ENCODE measurements at places on chromosomes 12 and 14. TPM values are rescaled to one million over a fixed set of nuclear protein-coding genes. Genes with fewer than 3 reads are reported as not detected.

Gene EIF2S3B
- 1.4 TPM for total RNA-seq

Gene AMN
- total RNA-seq: not detected

Gene ANO2
- under 0.01 TPM for total RNA-seq

- DNase-seq: no peak
Measured at GRCh38 chr14:91215381-91215780, 29.1 kb downstream of the GPR68 start.

DNA sequence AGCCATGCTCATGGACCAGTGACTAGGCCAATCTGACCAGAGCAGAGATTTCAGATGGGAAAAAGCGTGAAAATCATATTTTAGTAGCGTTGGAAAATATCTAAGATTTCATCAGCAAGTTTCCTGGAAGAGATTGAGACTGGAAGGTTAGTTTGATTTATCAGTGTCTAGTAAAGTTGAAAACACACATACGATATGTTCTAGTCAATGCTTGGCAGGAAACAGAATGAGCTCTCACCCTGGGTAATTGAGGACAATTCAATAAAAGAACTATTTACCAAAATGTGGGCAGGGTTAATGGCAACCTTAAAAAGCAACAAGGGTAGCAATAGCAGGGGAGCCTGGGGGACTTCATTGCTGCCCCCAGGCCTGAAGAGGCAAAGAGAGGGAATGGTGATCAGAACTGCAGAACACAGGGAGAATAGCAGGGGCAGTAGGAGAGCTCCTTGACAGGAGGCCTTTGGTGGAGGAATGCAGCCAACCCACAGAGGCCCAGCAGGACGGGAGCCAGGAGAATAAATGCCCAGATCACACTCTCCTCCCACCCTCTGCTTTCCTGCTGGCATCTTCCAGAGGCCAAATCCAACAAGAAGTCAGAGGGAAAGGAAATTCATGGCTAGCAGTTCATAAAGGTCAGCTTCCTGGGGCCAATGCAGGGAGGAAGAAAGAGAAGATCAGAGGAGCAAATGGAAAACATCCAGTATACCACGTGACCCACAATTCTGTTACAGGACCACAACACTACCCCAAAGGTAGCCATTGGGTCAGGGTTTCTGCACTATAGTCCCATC is 27.6 kb upstream of the LRP6 start:
- DNase-seq: no peak

DNA sequence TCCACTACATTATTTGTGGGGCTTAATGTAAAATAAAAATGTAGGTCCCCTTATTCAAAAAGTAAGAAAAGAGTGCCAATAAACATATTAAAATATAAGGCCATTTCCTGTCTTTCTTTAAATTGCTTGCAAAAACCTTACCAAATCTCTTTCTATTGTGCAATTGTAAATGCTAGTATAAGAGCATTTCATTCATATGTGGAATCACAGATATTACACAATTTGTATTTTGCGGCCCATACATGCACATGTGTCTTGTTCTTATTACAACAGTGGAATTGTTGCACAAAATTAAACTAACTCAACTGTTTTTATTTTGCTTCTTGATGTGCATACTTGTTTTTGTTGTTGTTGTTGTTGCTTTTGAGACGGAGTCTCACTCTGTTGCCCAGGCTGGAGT is 20.1 kb upstream of the CRADD start:
- no peak for DNase-seq

- no peak for DNase-seq
Measured at GRCh38 chr12:9943240-9943639, 11.1 kb upstream of the CLEC2A start.

Data from mammary epithelial cell (primary cell).